Osteocyte (in vitro differentiated cells): ENCODE measurements at places on chromosomes 5 and 9.

DNA sequence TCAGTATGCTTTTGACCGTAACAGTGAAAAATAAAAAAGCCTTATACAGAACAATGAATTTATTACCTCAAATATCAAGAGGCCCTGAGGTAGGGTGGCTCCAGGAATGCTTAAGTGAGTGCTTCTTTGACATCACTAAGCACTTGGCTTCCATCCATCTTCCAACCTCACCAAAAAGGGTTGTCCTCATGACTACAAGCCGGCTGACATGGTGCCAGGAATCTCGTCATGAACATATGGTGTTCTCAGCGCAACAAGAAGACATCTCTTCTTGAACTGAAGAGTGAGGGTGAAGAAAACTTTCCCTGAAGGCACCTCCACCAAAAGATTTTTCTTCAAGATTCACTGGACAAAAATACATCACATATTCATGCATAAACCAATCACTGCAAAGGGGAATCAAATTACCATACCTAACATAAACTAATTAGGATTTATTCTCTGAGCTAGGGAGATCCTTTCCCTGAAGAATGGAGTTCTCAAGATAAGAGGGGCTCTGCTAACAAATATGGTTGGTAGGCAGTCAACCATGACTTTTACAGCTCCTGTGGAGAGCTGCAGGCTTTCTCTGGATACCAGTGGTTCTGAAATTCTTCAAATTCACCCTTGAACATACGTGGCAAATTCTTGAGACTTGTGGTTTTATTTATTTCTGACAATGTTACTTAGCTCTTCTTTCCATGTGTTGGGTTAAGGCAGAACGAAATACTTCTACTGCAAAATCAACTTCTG is 49.5 kb downstream of the AGXT2 start:
- no peak for DNase-seq

GRCh38 chr5:150410524-150411244 is 2.0 kb downstream of the CD74 start:
- no peak for DNase-seq

GRCh38 chr5:136446565-136446964 is 81.2 kb upstream of the TRPC7 start:
- DNase-seq, result no peak

DNA sequence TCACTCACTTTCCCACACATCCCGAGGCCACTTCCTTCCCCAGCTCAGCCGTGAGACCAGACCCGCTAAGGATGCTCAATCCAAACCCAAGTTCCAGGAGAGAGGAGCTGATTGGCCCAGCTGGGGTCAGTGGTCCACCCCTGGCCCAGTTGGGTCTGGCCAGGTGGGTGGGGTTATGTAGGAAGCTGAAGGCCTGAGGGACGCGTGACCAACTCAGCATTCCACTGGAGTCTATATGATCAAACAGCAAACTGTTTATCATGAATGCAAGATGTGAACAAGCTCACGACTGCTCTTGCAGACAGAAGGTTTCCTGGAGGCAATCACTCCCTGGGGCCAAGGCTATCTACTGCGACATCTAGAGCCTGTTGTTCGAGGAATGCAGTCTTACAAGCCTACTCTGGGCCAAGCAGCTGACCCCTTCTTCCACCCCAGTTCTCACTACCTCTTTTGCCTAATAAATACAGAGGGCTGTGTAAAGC is 4.9 kb upstream of the RAPGEF1 start:
- no peak for DNase-seq

DNA sequence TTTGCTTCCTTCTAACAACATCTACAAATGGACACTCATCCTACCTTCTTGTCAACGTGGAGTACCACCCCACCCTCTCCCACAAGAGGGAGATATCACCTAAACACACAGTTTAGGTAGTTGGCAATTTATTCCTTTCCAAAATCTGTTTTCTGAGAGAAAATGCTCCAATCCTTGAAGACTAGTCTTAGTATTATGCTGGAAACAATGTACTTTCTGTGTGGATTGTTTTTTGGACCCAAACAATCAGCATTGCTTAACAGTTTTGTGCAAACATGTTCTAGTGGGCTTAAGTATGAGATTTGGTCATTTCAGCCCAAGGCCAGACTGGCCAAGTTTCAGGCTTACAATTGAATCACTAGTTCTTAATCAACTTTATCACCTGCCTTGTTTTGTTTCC is 359.1 kb downstream of the ARHGEF28 start:
- no peak for DNase-seq

DNA sequence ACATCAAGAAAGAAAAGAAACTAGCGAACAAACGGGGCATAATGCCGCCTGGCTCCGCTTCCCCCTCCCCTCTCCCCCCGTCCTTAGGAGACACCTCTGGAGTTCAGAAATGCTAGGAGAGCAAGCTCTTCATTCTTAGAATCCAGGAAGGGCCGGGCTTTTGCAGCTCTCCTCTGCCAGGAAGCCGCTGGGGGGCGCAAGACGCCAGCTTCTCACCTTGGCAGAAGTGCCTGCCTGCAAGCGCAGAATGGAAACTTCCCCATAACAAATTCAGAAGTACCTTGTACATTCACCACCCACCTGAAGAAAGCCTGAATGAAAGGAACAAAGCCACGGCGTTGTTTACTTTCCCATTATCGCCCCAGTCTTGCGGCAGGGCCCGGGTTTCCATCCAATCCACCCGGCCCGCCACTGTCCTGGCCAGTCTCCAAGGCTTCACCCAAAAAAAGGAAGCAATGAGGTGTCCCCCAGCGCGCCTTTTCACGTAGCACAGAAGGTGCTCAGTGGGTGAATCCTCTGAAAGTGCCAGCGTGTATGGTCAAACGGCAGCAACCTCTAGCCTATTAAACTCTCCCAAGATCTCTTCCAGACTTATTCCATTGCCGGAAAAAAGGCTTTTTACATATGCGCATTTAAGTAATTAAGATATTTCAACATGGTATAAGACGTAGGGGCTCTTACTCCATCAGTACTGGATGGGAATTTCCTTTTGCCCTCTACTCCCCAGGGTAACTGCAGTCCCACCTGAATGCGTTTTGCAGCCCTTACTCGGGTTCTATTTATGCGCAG is 1.6 kb upstream of the GADD45G start:
- no peak for DNase-seq

GRCh38 chr9:7058473-7058872 is 300.7 kb downstream of the KDM4C start:
- DNase-seq, result no peak
